ENCODE measurements at places on chromosomes 5 and 9.

- no peak for DNase-seq
Measured at GRCh38 chr5:172816925-172817562, 17.0 kb upstream of the ERGIC1 start.

- no peak for DNase-seq
Measured at GRCh38 chr9:37501957-37502596, 16.3 kb downstream of the POLR1E start.

DNA sequence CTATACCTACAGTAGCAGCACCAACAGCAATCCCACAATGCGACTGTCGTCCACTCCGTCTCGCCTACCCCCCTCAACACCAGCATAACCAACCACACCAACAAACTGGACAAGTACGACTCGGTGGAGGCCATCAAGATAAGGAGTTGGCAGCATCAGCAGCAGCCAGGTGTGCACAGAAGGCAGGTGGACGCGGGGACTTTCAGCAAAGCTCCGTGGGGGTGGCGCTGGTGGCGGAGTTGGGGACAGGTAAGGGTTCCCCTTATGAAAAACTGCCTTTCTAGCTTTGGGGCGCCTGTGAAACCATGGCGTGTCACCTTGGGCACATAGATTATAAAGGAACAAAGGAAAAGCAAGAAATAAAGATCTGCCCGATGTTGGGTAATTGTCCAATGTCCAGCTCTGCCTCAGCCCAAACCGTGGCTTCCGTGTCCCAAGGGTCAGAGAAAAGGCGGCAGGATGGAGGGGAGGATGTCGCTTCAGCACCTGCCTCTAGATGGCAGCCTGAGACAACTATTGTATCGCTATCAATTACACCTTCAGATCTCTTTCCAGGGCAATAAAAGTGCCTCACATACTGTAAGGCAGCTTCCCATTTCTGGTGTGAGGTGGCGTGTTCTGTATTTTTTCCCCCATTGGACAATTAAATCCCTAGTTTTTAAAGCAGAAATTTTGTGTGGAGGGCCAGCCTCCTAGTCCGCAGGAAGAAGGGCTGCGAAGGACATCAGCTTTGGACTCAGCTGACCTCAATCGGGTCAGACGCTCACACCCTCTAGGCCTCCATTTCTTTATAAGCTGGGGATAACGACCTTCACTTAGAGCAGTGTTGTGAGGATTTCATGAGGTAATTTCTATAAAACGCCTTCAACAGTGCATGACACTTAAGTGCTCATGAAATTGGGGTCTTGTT lies 58.8 kb downstream of the MTRR start:
- DNase-seq = peak; percentile 56

DNA sequence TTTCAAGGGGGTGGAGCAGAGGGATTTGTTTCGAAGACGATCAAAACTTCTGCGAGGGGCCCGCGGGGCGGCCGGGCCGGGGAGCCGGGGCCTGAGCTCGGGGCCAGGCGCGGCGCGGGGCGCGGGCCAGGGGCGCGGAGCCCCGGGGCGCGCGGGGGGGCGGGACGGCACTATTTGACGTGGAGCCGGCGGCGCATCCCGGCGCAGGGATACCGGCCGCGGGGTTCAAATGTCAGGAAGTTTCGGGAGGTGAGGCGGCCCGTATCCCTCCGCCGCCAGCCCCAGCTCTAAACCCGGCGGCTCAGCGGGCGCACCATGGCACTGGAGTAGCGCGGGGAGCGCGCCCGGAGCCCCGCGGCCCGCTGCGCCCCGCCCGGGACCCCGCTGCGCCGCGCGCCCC lies at the start of gene LMX1B:
Gene LMX1B, plus strand, starts transcription at position 278 of the 400 bp plus-strand sequence. CDS start 522 bp downstream, outside the sequence.
- no peak for DNase-seq

- DNase-seq = no peak
Measured at GRCh38 chr5:151179489-151179840, 21.9 kb upstream of the ANXA6 start.

DNA sequence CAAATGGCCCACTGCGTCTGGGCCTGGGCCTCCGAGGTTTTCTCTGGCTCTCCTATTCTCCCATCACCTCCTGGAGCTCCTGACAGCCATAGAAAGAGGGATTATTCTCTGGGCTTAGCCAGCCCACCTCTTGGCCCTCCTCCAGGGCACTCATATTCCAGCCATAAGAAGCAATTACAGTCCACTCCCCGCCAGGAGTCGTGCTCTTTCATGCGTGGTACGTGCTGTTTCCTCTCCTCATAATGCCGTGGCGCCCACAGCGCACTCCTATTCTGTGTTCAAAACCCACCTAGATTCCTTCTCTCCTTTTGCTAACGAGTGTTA lies 240.8 kb upstream of the ZNF462 start:
- no peak for DNase-seq

- DNase-seq = no peak
Measured at GRCh38 chr5:179852993-179853547, 5.5 kb downstream of the MRNIP start.

GRCh38 chr5:157106630-157107461 lies 2.0 kb downstream of the HAVCR2 start:
- peak; percentile 76 for DNase-seq

GRCh38 chr5:73954381-73954780 lies 328.4 kb downstream of the ARHGEF28 start:
- no peak for DNase-seq

- no peak for DNase-seq
Measured at GRCh38 chr5:109939116-109939682, 249.5 kb downstream of the MAN2A1 start.

GRCh38 chr9:99787556-99787955 lies 34.1 kb upstream of the NR4A3 start:
- no peak for DNase-seq

- no peak for DNase-seq
Measured at GRCh38 chr5:59500014-59500413, 393.5 kb downstream of the PDE4D start.

GRCh38 chr5:141560151-141560550 lies 58.6 kb downstream of the DIAPH1 start:
- no peak for DNase-seq

- DNase-seq = no peak
Measured at GRCh38 chr9:82969291-82969690, 93.7 kb downstream of the RASEF start.

DNA sequence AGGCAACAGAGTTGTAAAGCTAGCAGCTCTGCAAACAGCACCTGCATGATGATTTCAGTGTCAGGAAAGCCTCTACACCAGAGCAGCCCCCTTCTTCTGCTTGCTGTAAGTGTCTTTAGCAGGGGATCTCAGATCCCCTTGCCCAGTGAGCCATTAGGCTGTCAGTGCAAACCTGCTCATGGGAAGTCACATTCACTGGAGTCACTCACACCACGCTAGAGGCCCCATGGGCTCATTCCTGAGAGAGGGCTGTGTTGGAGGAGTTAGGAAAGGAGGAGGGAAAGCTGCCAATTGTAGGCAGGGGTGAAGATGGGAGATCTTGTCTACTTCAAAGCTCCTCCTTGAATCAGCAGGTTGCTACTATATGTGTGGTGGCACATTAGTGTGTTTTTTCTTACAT lies 275.2 kb downstream of the SMARCA2 start:
- DNase-seq = no peak

DNA sequence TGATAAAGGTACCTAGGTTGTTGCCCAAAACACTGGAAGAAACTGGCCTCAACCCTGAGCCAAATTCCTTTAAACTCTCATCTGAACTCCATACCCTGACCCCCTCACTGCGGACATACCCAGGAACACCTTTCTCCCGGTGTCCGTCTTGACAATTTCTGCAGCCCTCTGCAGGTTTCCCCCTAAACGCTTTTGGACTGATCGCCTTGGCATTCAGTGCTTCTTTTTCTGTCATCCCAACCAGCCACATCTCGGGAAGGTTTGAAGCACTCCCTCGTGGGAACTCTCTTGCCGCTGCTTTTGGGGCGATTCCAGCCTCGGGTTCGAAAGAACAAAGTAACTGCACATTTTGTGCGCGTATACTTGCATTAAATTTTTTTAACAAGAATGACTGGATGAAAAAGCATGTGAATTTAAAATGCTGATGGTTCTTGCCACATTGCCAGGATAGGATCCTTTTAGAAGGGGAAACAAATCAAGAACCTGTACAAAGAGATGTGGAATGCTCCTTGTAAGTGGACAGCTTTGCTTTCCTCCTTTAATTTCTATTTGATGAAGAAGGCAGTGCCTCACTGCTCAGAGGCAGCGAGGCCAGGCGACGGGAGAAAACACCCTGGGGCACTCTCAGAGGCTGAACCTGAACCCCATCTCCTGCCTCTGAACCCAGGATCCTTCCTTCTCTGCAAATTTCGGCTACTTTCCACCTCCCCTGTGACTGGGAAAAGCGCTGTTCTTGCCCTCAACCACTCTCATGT lies 615 bp downstream of the PSMD5 start:
- no peak for DNase-seq

DNA sequence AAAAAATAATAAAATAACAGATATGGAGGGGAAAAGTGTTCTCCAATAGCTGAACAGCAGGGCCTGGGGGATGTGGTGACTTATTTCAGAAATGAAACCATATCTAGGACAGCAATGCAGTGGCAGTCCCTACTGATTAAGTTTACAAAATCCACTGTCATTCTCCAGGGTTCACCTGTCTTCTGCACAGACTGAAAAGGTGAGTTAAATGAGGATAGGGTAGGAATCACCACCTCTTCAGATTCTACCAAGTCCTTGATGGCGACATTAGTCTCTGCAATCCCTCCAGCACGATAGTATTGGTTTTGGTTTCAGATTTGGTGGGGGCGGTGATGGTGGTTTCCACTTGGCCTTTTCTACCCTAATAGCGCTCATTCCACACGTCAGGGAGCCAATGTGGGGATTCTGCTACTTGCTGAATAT lies 32.3 kb upstream of the NPM1 start:
- peak; percentile 56 for DNase-seq

DNA sequence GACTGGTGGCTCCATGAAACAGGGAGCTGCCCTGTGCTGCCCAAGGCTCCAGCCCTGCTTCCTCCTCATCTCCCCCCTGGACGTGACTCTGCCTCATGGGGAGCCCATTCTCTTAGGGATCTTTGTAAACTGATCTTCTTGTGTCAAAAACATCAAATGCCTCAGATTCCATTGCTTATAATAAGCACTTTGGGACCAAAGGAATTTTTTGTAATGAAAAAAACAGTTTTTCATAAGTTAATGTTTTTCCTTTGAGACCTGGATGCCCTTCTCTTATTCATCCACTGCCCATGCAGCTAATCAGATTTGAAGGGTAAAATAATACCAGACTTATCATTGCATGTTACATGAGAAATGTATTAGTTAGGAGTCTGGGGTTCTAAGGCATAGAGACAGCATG lies 41.7 kb downstream of the PALM2AKAP2 start:
- no peak for DNase-seq

DNA sequence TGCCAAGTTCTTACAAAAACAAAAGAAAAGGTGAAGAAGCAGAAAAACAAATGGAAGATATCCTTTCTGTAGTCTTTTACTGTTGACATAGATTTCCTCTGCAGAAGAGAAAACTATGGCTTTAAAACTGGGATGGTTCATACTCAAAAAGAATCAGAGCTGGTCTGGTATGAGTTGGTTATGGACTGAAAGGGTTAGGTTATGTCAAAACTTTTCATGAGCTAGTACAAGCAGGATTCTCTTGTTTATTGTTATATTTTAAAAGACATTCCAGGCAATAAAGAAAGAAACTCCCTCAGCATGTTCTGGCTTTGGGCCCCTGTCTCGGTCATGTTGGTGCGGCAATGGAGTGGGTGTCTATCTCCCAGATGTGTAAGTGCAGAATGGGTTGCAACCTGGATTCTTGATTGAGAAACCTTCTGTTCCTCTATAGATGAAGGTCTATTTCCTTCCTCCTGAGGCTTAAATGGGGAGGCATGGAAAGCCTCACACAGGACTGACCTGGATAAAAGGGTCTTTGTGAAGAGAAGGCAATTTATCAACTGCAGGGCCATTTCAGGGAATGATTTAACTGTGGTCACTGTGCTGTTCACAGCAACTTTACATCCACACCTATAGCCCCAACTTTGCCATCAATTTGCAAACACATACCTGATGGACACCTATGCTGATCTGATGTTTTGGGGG lies 209.6 kb upstream of the TNC start:
- no peak for DNase-seq

DNA sequence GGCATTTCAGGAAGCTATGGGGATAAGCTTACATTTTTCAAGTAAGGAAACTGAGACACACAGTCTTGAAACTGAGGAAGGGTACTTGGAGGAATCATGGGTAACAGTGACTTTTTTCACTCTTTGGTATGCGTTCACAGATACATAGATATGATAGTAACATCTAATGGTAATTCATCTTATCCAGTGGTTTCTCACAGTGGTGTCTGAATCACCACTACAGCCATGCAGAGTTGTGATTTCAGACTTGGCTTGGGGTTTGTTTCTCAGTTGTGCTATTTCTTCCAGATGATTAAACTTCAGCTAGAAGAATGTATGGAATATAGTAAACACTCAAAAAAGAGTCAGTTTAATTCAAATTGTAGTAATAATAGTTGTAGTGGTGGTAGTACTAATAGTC lies 239.1 kb upstream of the NUDT12 start:
- no peak for DNase-seq

DNA sequence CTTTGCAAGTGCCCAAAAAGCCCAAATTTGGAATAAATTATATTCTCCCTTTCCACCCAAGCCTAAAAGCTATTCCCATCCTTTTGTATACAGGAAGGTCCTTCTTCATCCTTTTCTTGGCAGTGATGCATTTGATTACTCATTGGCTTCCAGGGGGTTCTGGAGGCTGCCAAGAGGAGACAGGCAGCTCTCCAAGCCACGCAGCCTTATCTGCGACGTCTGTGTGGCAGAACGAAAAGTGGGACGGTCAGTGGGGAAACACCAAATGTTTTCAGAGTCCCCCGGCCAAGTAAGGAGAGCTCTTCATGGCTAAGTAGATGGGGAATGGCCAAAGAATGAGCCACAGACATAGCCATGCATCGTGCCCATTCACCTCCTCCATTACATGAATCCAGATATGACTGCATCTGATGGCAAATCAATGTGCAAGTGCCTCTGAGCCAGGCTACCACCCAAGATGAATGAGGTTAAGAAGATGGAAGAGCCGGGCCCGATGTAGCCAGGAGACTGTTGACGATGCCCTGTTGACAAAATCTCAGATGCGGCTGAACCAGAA lies 12.1 kb downstream of the ADAM19 start:
- no peak for DNase-seq

GRCh38 chr5:83474991-83475390 lies 3.4 kb downstream of the VCAN start:
- DNase-seq = no peak

DNA sequence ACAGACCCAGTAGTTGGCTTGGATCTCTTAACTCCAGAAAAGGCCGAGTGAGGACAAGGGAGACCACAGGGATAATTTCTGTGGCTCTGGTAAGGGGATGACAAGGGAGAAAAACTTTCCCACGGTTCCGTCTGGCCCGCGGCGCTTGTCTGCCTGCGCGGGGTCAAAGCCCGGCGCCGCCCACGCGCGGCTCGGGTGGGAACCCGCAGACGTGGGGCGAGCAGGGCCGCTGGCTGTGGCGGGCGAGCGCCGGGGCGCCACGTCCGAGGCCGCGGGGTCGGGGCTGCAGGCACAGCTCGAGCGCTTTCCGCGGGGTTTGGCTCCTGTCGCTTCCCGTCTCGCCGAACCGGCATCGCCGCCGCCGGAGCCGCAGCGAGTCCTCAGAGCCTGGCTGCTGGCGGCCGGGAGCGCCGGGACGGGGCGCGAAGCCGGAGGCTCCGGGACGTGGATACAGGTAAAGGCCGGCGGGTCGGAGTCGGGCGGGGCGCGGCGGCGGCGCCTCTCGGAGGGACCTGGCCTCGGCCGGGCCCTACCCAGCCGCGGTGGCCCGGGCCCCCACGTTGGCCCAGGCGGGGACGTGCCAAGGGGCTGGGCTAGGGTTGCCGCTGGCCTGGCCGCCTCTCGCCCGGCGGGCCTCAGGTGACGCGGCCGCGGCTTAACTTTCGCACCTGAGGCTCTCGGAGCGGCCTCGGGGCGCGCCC lies at the start of gene RNF180:
Gene RNF180, plus strand, starts transcription at position 344 of the 701 bp plus-strand sequence. CDS start 34,965 bp downstream, outside the sequence.
- DNase-seq = no peak

- DNase-seq = no peak
Measured at GRCh38 chr5:146645342-146645741, 129.4 kb upstream of the GPR151 start.

All from activated CD4-positive, alpha-beta T cell treated with anti-CD3 and anti-CD28 coated beads, Interleukin-10, Interleukin-2, amounts not matched to agents 100 ng/mL and 50 ng/mL, durations not matched to agents 16 hours and 8 hours (primary cell).